ENCODE measurements at places on chromosomes 13 and 19. TPM values are rescaled to one million over a fixed set of nuclear protein-coding genes. Genes with fewer than 3 reads are reported as not detected.

The OCEL1 gene
- 13.3 TPM for polyA plus RNA-seq

The TYK2 gene
- 47.6 TPM for polyA plus RNA-seq

The NOTCH3 gene
- 37.5 TPM for polyA plus RNA-seq

The RAB3A gene
- polyA plus RNA-seq = 18.6 TPM

The NKPD1 gene
- polyA plus RNA-seq = 0.55 TPM

The ZNF649 gene
- 24.7 TPM for polyA plus RNA-seq

The GNG7 gene
- polyA plus RNA-seq = 2.8 TPM

The EBI3 gene
- polyA plus RNA-seq = 8.4 TPM

The KDELR1 gene
- 249 TPM for polyA plus RNA-seq

The SPTBN4 gene
- 3.0 TPM for polyA plus RNA-seq

The SOX1 gene
- polyA plus RNA-seq = 0.03 TPM

The DLL3 gene
- polyA plus RNA-seq = 13.8 TPM

The KCTD4 gene
- polyA plus RNA-seq = not detected

The KLC3 gene
- polyA plus RNA-seq = 2.4 TPM

The NKG7 gene
- polyA plus RNA-seq = not detected

The IFNL4 gene
- polyA plus RNA-seq = not detected

The RELB gene
- 10.0 TPM for polyA plus RNA-seq

The FCGBP gene
- polyA plus RNA-seq = 1.1 TPM

The ZNF829 gene
- 0.97 TPM for polyA plus RNA-seq

The ZNF223 gene
- 1.0 TPM for polyA plus RNA-seq

The ARHGAP45 gene
- 31.4 TPM for polyA plus RNA-seq

The HIF3A gene
- 38.8 TPM for polyA plus RNA-seq

The PTGER1 gene
- 0.20 TPM for polyA plus RNA-seq

The FAM83E gene
- 2.5 TPM for polyA plus RNA-seq

The TEKTIP1 gene
- polyA plus RNA-seq = not detected

The SELENOV gene
- 10.7 TPM for polyA plus RNA-seq

The TMPRSS9 gene
- polyA plus RNA-seq = 0.15 TPM

The RAB11B gene
- 87.6 TPM for polyA plus RNA-seq

The SYT3 gene
- polyA plus RNA-seq = 12.7 TPM

The CEACAM3 gene
- polyA plus RNA-seq = not detected

The CEACAM16 gene
- polyA plus RNA-seq = not detected

The RFPL4AL1 gene
- not detected for polyA plus RNA-seq

The OVOL3 gene
- polyA plus RNA-seq = 0.45 TPM

The ATXN8OS gene
- polyA plus RNA-seq = not detected

The FXYD1 gene
- 1.6 TPM for polyA plus RNA-seq

The KLK4 gene
- 0.44 TPM for polyA plus RNA-seq

The MAP3K10 gene
- polyA plus RNA-seq = 9.2 TPM

The RUBCNL gene
- 4.2 TPM for polyA plus RNA-seq

The GAPDHS gene
- polyA plus RNA-seq = 0.47 TPM

The KIR3DL1 gene
- polyA plus RNA-seq = not detected

The COX6B2 gene
- polyA plus RNA-seq = 4.9 TPM

The C19orf33 gene
- polyA plus RNA-seq = 36.0 TPM

The HTR2A gene
- polyA plus RNA-seq = not detected

The FGF21 gene
- polyA plus RNA-seq = 0.80 TPM

The SIGLEC12 gene
- not detected for polyA plus RNA-seq

The ZNF578 gene
- polyA plus RNA-seq = 1.6 TPM

The DIAPH3 gene
- 4.9 TPM for polyA plus RNA-seq

The HSPBP1 gene
- 100 TPM for polyA plus RNA-seq

The APOC4 gene
- polyA plus RNA-seq = not detected

The CEACAM20 gene
- polyA plus RNA-seq = not detected
